Stimulated activated CD8-positive, alpha-beta memory T cell treated with anti-CD3 and anti-CD28 coated beads, Interleukin-4, amount 100 ng/mL, for 1 hour (primary cell): ENCODE measurements at places on chromosomes 16 and 17.

DNA sequence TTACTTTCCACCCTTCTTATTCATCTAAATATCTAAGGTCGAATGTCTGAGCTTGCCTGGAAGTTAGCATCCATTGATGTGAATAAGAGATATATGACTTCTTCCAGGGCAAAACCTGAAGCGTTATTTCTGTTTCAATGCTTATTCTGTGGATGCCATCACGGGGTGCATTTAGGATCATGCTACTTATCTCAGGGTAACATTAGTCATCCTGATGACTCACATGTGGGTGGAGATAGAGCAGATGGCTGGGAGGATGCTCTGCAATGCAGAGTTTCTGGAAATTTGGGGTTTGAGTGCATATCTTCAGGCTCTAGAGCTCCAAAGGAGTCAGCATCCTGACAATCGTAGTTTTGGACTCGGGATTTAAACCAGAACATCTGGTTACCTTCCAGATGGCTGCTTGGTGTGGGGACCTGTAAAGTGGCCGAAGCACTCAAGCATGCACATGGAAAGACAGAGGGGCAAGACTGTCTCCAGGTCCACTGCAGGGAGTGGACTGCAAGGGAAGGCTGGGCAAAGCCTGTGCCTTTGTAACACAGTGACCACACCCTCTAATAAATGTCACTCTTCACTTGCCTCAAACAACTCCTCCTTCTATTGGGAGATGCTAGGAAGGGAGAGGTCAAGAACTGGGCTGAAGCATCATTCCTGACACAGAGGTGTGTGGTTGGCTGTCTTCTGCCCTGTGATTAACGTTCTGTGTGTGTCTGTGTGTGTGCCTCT, 175.2 kb upstream of the SALL1 start:
- no peak for DNase-seq

DNA sequence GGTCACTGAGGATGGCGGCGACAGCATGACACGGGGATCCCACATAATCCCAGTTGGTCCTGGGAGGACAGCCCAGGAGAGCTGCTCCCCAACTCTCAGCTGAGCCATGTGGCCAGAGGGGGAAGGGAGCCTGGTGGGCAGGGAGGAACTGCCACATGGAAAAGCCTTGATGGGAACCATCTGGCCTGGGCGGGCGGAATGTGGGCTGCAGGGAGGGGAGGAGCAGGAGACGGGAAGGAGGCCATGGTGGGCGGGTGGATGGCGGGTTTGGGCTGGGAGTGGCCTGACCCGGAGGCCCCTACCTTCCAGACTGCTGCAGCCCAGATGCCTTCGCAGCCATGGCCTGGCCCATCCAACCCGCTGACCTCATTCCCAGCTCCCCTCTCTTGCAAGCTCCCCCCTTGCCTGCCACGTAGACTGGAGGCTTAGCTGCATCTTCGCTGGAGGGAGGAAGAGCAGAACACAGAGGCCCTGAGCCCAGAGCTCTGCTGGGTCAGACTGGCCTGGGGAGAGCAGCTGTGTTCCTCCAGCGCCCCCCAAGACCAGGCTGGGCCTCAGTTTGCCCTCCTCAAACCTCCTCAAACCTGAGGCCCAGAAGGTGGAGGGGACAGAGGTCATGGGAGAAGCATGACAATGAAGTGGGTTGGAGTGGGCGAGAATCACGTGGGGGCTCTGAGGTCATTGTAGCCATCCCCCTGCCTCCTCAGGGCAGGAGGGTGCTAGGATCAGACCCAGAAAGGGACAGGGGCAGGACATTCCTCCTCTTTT, 8.2 kb upstream of the COL1A1 start:
- no peak for DNase-seq

- no peak for DNase-seq
These were observed 19.7 kb downstream of the C16orf74 start for GRCh38 chr16:85731179-85731578.

DNA sequence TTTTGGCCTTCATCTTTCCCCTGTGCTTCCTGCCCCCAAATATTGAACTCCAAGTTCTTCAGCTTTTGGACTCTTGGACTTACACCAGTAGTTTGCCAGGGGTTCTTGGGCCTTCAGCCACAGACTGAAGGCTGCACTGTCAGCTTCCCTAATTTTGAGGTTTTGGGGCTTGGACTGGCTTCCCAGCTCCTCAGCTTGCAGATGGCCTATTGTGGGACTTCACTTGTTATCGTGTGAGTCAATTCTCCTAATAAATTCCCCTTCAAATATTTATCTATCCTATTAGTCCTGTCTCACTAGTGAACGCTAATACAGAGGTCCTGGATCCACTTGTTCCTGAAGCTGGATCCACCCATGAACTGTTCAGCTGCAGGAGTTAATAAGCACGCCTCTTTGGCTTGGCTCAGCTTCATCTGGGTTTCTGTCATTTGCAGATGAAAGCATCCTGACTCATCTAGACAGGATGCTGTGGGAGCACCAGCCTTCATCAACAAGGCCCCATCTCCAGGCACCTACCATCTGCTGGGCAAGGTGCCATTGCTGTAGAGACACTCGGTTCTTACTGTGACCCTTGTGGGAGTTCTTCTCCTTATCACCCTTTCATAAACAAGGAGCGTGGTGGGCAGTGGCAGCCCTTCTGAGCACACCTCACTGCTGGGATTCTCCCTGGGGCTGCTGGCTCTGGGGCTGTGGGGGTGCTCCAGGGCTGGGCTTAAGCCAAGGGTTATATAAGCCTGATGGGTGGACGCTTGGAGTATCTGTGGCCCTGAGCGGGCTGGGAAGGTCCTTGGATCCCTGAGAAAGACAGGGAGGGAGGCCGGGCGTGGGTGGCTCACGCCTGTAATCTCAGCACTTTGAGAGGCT, 23.1 kb downstream of the LAT start:
- DNase-seq = no peak

GRCh38 chr16:1264345-1265089, 8.6 kb downstream of the TPSD1 start:
- DNase-seq = no peak

DNA sequence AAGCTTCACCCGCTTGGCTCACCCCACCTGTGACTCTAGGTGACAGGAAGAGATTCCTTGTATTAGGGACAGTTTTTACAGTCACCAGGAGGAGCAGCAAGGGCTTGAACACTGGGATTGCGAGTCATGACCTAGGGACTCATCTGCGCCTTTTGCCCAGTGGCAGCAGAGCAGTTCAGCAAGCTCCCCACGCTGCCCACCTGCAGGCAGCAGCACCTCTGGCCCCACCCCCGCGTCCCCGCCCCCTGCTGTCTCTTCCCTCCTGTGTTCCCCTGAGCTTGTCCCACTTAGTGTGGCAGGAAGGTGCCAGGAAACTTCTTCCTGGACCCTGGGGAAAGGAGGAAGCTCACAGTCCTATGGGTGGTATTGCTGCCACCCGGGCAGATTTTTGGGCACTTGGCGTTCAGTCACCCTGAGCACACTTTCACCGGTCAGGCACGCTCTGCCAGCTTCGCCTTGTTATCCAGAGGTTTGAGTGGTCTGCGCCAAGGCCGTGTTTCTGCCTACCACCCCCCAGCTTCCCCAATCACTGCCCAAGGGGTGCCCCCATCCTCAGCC, 8.7 kb downstream of the MMP15 start:
- DNase-seq = no peak

- DNase-seq = no peak
These were observed 30.1 kb downstream of the CHP2 start for GRCh38 chr16:23784811-23785447.

DNA sequence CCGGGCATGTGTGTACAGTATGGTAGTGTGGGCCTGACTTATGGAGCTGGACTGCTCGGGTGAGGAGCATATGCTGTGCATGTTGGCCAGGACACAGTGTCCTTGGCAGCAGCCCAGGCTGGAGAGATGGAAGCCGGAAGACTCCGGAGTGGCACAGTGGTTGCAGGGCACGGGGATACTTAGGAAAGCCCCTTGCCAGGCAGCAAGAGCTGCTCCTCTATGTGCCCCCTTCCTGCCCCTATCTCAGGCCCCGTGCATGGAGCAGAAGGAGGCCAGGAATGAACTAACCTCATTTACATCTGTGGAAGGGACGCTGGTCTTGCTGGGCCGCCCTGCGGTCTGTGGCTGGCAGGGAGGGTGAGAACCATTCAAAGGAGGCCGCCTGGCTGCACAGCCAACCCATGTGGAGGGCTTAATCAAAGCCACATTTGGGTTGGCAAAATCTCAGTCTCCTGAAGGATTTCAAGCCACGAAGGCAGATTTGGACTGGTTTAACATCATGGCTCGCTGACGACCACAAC, 32.2 kb upstream of the RCVRN start:
- no peak for DNase-seq

DNA sequence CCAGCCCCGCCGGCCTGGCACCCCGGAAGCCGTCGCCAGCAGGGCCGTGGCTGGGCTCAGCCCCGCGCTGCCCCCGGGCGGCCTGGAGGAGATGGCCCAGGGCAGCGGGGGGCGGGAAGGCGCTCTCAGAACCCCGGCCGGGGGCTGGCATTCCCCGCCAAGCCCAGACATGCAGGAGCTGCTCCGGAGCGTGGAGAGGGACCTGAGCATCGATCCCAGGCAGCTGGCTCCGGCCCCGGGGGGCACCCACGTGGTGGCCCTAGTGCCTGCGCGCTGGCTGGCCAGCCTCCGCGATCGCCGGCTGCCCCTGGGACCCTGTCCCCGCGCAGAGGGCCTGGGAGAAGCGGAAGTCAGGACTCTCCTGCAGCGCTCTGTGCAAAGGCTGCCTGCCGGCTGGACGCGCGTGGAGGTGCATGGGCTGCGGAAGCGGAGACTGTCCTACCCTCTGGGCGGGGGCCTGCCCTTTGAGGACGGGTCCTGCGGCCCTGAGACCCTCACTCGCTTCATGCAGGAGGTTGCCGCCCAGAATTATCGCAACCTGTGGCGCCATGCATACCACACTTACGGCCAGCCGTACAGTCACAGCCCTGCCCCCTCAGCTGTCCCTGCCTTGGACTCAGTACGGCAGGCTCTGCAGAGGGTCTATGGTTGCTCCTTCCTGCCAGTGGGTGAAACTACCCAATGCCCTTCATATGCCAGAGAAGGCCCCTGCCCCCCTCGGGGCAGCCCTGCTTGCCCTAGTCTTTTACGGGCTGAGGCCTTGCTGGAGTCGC, 551 bp downstream of the WDR81 start:
- no peak for DNase-seq

DNA sequence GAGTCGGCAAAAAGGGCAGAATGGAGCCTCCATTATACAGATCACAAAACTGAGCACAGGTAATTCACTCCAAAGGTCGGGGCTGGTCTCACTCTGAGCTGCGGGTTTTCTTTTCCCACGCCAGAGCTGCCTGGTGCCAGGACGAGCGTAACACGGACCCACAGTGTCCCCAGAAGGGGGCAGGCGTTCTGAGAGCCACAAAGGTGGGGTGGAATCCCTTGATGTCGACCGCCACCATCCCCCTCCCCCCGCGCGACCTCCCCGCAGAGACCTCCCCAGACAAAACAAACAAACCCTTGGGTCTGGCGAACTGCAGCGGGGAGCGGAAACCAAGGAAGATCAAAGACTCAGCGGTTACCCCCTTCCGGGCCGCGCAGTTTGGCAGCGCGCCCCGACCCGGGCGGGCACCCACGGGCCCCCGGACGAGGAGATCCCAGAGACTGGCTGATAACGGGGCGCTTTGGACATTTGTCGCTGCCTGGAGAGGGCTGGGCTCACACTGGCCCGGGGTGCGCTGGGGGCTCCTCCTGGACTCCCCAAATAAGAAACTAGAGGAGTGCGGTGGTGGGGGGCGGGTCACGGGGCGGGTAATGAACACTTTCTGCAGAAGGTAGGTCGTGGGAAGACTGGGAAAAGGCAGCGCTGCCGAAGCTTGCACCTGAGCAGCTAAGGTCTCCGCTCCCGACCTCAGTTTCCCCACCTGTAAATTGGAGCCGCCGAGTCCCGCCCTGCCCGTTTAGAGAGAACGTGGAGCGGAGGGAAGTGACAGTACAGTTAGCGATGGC, 664 bp upstream of the NKD1 start:
- DNase-seq = peak; percentile 72

DNA sequence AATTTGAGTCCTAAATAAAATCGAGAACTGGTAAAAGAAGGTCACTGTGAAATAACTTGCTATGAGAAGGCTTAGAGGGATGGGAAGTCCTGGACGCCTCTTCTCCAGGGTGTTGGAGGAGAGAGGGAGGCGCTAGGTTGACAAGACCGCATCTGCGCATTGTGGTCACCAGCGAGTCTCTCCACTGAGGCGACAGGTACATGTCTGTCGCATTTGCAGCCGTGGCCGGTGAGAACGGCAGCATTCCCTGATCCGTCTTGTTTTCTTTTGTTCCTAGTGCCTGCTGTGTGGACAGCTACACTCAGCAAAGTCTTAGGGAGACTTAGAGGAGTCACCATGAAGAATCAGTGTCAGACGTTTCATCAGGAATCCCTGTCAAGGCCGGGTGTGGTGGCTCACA, 8.1 kb upstream of the ATP6V0C start:
- DNase-seq = no peak

DNA sequence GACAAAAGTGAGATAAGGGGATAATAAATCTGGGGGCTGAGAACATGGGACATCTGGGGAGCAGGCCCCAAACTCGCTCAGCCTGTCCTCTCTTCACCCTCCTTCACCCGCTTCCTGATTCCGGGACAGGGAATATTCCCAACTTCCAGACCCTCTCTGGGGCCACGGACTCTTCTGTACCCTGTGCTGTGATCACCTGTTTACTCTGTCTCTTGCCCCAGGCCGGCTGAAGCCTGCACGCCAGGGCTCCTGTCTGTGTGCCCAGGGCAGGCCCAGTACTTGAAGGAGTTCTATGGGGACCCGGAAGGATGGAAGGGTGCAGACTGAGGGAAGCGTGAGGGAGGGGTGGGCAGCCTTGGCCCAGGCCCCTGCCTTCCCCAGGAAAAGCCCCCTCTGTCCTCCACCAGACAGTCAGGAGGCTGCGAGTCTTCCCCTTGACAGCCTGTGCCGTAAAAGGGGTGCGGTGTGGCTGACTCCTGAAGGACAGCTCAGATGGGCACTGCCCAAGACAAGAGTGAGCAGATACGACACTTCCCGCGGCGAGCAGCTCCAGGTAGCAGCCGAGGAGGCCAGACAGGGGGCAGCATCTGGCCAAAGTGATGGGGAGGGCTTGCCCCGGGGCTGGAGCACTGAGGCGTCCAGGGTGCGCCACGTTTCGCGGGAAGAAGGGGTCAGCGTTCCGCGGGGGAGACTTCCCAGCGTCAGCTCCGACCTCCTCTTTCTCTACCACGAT, 1.0 kb upstream of the CCNF start:
- DNase-seq = no peak
